ENCODE measurements at places on chromosomes 3 and 15.

DNA sequence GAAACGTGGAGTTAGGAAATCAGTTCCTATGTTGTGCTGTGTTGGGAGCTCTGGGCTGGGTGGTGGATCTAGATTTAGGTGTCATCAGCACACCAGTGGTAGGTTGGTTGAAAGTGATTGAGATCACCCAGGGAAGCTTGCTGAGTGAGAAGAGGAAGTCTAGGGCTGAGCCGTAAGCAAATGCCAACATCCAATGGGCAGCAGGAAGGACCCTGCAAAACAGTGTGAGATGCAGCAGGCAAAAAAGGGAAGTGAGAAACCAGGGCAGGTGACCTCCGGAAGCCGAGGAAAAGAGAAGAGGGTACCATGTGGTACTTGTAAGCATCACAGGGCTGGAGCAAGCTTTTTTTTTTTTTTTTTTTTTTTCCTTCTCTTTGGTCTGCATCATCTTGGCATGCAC, 15.9 kb upstream of the COPG1 start:
- DNase-seq = no peak

- peak; percentile 14 for DNase-seq
Measured at GRCh38 chr3:27568393-27568792, 84.2 kb upstream of the SLC4A7 start.

DNA sequence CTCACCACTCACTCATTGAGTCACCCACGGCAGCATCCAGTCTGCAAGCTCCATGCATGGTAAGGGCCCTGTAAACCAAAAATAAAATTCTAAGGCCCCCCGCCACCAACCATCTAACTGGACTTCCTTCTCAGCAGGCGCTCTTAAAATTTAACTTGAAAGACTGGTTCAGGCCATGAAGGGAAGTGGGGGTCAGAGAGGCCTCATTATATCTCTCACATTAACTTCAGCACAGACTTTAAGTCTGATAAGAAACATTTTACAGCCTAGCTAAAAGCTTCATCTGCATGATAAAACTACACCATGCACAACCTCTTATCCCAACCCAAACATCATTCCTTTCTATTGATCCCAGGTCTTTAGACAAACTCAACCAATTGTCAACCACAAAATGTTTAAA, 38.5 kb downstream of the FBLN2 start:
- DNase-seq = no peak

GRCh38 chr3:157066335-157067098, 93.4 kb downstream of the CCNL1 start:
- peak; percentile 23 for DNase-seq

GRCh38 chr15:83720468-83720867, 66.5 kb downstream of the ADAMTSL3 start:
- DNase-seq = no peak

GRCh38 chr3:143070977-143071551, 48.5 kb upstream of the CHST2 start:
- peak; percentile 83 for DNase-seq

DNA sequence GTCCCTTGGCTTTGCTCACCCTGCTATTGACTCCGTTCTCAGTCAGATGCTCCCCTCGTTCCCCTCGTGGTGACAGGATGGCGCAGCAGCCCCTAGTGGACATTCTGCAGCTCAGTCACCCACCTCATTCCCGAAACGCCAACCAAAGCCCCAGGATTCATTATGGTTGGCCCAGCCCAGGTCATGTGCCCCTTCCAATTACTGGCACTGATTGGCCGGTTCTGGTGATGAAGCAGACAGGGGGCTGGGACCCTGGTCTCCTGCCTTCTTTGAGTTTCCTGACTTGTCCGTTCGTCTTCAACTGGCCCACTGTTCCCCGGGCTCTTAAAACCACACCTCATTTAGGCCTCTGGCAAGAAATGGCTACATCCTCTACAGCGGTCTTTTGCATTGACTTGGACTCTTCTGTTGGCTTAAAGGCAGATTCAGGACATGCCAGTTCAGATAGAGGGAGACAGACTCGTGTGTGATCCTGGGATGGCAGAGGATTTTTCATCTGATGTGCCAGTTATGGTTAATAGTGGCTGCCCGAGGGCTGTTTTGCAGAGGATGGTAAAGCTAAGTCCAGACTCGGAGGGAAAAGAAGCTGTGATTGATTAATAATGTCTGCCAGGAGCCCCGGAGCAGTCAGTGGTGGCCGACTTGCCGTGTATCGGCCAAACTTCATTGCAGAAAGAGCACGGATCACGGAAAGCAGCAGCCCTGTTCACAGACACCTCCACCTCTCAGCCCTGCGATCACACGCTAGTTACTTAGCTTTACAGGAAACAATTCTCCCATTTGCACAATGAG, 37.8 kb downstream of the LSM3 start:
- DNase-seq = no peak

GRCh38 chr15:80567721-80568157, 127.4 kb upstream of the ABHD17C start:
- peak; percentile 81 for DNase-seq

DNA sequence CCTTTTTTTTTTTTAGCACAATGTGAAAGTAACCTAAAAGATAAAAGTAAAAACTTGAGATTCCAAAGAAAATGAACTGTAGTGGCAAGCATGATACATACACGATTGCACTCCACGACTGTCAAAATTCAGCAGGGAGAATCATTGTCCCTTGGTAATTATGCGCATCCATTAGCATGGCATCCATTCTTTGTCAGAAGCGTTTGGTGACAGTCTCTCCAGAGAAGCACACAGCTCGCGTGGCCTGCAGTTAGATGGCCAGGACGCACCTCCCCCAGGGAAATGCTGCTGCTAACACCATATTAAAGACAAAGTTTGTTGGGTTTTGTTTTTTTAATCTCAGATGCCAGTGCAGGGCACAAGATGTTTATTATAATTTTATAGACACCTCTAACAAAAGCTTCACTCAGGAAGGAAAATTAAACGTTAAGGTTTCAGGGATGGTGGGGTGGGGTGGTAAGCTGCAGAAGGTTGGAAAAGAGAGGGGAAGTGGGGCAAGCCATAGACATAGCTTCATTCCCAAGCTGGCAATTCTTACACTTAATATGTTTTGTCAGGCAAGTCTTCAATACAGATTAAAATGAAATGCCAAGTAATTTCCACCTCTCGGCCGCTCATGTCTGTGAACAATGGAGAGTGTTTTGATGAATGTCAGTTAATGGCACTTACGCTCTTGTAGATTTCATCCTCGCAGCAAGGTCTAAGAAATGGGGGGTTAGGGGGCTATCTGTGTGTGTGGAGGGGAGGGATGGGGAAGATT, 142.8 kb upstream of the TOPAZ1 start:
- DNase-seq = no peak

DNA sequence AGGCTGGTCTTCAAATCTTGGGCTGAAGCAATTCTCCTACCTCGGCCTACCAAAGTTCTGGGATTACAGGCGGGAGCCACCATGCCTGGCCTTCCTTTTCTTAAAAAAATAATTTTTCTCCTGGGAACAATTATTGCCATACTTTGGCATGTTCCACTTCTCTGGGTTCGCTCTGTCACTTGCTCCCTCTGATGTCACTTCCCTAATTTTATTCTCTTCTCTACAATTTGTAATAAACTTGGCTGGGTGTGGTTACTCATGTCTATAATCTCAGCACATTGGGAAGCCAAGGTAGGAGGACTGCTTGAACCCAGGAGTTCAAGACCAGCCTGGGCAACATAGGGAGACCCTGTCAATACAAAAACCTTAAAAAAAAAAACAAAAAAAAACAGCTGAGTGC, 6.1 kb upstream of the IMPDH2 start:
- no peak for DNase-seq

- no peak for DNase-seq
Measured at GRCh38 chr3:29936054-29936453, 655.2 kb downstream of the RBMS3 start.

DNA sequence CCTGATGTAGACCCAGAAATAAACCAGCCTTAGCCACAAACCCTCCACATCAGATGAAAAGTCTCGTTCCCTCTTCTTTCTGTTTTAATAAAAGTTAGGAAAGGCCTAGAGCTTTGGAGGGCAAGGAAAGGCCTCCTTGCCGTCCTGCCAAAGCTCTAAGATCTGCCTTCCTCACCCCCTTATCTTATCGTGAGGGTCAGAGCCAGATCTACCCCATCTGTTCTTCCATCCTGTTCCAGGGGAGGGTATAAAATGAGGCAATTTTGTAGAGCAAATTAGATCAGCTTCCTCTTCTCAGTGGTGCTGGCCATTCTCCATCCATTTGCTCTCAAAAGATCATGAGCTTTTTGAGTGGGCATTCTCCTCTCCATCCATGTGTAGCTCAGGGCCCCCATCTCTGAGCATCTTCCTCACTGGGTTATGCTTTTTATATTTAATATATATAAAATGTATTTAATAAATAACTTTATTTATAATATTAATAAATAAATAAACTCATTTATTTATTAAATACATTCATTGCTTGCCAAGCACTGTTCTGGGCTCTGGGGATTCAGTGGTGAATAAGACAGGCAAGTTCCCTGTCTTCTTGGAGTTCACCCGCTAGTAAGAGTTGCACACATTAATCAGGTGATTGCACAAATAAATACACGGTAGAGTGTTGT, 2.0 kb upstream of the SLC24A1 start:
- peak; percentile 19 for DNase-seq

DNA sequence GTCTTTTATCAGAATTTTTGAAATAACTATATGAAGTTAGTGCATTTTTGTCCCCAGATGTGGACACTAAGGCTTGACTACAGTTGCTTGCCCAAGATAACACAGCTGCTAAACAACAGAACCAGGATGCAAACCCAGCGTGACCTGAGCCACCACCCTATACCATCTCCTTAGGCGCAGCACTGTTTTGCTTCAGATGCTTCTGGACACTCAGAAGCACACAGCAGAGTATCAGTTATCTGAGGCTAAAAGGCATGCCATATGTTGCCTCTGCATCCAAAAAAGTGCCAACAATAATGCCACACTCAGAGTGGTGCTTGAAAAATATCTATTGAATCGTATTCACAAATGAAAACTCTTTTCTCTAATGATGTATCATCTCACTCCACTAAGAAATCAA, 24.5 kb downstream of the KCNMB2 start:
- DNase-seq = no peak

DNA sequence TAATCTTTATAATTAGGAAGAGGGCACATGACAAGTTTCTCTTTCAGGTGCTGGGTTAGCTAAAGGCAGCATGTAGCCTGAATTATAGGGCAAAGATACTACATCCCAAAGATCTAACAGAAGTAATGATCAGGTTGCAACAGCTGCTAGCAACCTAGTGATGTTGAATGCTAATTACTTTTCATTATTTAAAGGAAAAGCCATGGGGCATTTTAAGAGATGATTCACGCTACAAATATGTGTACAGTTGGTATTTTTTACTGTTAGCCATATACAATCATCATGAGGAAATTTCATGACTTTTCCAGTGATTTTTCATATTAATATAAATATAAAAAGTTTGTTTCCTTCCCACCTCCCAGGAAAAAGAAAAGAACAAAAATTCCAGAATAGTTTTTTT, 43.0 kb downstream of the NEK10 start:
- peak; percentile 27 for DNase-seq

DNA sequence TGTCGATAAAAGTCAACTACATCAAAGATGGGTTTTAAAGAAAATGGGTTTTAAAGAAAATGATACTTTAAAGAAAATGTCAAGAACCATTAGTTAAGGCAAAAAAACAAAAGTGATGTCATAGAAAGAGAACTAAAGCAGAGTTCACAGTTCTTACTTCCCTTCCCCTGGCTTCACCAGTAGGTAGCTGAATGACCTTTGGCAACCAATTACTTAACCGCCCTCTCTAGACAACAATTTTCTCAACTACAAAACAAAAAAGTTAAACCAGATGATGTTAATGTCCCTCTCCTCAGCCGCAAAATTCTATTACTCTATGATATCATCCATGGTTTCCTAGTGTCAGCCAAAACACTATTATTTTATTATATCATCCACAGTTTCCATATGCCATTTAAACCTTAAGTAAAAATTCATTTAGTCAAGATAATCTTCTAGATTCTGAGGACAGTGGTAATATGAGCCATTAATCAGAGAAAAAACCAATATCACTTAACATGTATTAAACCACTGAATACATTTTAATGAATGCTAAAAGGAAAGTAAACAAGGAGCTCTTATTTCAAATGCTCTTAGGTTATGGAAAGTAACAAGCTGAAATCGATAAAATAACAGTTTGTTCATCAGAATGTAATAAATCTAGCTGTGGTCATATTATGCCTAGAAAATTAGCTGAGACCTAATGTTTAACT, 13.1 kb downstream of the RYK start:
- DNase-seq = no peak

GRCh38 chr3:125194849-125195601, 17.5 kb downstream of the SLC12A8 start:
- DNase-seq = peak; percentile 69

GRCh38 chr15:40974879-40975278, 21.6 kb downstream of the CHAC1 start:
- DNase-seq = peak; percentile 58

GRCh38 chr3:66409771-66410754, 90.8 kb downstream of the LRIG1 start:
- no peak for DNase-seq

GRCh38 chr3:150059729-150060128, 89.0 kb upstream of the PFN2 start:
- DNase-seq = no peak

- DNase-seq = peak; percentile 96
Measured at GRCh38 chr15:47384341-47384740, 333.0 kb upstream of the SEMA6D start.

DNA sequence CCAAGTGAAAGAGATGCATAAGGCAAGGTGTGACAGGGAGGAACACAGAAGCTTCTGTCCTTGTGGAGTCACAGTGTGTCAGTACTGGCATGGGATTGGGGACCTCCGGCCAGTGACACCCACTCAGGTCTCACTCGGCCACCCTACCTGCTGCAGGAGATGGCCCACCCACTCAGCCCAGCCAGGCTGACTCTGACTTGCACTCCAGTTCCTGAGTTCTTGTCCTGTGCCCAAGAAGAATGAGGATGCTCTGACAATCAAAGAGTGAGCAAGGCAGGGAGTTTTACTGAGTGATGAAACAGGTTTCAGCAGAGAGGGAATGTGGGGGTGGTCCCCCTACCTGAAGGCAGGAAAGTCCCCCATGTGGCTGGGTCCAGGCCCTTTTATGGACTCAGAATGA, 50.9 kb downstream of the PCNP start:
- no peak for DNase-seq

- DNase-seq = no peak
Measured at GRCh38 chr3:25495304-25495703, 67.2 kb downstream of the RARB start.

- no peak for DNase-seq
Measured at GRCh38 chr3:77321646-77322045, 281.7 kb downstream of the ROBO2 start.

Data from amniotic epithelial cell (primary cell).